ENCODE measurements at places on chromosomes 3 and 15.

DNA sequence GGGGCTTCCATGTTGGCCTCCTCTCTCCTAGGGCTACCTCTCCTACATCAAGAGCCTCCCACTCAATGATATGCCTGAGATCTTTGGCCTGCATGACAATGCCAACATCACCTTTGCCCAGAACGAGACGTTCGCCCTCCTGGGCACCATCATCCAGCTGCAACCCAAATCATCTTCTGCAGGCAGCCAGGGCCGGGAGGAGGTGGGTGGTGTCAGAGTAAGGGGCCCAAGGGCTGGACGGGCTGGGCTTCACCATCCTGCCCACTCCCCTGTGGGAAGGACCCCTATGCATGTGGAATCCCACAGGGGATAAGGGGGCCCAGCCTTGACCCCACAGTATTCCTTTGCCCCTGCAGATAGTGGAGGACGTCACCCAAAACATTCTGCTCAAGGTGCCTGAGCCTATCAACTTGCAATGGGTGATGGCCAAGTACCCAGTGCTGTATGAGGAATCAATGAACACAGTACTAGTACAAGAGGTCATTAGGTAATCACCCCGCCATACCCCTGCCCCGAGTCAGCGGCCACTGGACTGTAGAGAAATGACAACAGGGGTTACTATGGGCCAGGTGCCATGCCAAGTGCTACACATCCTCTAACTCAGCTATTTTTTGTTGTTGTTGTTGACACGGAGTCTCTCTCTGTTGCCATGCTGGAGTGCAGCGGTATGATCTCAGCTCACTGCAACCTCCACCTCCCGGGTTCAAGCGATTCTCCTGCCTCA, 47.1 kb downstream of the SEMA3G start:
- DNase-seq, result no peak

- DNase-seq, result no peak
These were observed 44.4 kb downstream of the PIAS1 start for GRCh38 chr15:68098465-68098864.

DNA sequence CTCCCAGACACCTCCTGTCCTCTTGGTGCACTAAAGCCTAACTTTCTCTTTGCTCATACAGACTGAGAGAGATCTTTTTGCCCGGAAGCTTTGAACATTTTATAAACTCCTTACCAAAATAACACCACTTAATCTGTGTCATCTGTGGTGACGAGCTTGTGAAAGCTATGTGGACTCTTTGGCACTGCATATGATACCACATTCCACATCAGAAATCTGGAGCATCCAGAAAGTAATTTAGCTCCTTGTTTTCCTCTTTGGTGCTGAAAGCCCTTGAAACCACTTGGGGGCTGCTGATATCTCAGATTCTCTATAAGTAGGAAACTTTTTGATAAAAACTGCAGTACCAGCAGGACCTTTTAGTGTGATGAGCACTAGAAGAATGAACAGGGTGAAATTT, 128.3 kb downstream of the ALCAM start:
- DNase-seq, result no peak

- DNase-seq, result no peak
These were observed 10.9 kb downstream of the MESP1 start for GRCh38 chr15:89740137-89740536.

- DNase-seq, result no peak
These were observed 94.4 kb downstream of the TJP1 start for GRCh38 chr15:29727871-29728270.

GRCh38 chr3:147404800-147405230, 1.5 kb downstream of the ZIC4 start:
- no peak for DNase-seq

DNA sequence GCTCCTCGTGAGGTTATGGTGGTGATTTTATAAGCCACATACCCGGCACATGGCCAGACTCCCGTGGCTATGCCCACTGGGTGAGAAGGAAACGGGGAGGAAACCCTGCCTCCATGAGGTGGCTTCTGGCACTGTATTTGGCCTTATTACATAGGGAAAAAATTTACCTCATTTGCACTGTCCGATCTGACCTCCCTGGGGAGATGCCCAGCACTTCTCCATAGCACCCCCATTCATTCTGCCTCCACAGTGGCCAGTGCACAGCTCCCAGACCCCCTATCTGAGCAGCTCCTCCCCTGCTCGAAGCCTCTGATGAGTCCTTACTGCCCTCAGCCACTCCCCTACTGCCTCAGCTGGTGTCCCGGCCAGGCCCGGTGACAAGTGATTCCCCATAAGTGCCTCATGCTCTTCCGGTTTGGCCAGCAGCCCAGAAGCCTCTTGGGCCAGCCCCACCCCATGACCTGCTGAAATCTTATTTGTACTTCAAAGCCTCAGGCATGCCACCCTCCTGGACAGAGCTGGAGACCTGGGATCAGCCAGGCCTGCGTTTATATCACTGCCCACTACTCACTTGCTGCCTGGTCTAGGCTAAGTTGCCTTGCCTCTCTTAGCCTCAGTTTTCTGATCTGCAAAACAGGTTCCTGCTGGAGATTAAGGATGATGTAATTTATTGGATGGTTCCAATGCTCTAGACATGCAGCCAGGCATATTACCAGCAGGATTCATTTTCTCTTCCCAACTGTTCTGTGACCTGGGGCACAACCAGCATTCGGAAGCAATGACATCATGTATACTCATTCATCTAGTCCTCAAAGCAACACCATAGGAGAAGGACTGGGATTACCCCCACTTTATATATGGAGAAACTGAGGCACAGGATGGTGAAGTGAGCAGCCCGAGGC, 30.6 kb upstream of the SLC6A6 start:
- DNase-seq, result no peak

GRCh38 chr3:183427196-183427875, 1.1 kb downstream of the MCF2L2 start:
- DNase-seq, result no peak

- no peak for DNase-seq
These were observed 866.9 kb downstream of the FHIT start for GRCh38 chr3:60384341-60384740.

- no peak for DNase-seq
These were observed 88.6 kb upstream of the GSK3B start for GRCh38 chr3:120182613-120183511.

- no peak for DNase-seq
These were observed 383.7 kb downstream of the MFSD1 start for GRCh38 chr3:159185443-159186050.

- DNase-seq, result no peak
These were observed 36.7 kb upstream of the ZNF710 start for GRCh38 chr15:89964232-89964954.

GRCh38 chr3:182255158-182255557, 538.1 kb upstream of the ATP11B start:
- no peak for DNase-seq

DNA sequence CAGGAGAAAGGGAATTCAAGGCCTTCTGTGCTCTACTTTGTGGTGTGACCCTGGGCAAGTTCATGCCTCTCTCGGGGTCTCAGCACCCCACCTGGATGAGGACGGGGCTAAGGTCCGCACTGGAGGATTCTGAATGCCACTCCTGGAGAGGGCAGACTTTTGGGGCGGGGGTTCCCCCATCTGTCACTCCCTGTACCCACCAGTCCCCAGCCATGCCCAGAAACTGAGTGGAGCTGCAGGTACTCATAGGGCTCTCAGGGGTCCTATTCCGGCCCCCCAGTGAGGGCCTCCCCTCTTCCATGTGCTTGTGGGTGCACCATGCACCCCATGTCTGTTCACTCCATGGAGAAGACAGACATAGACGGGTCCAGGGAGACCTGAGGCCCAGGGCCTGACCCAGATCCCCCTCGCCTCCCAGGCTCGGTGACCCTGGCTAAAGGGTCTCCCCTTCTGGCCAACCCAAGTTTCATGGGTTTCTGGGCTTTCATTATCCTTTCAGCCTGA, 26.0 kb downstream of the ACSBG1 start:
- no peak for DNase-seq

DNA sequence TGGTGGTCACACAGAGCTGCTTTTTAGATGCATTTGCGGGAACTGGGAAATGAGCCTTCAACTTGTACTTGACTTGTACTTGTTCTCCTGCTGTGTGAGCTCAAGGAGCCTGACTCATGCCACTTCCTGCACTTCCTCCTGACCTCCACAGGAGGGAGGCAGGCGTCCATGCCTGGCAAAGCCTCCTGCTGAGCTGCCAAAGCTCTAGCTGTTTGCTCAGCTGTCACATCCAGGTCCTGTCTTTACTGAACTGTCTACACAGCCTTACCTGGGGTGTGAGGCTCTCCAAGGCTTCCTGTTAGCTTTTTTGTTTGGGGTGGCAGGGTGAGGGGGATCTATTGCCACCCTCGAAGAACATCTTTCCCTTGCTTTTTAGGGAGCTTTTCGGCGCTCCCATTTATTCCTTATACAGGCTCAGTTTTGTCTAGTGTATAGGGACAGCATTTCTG, 6.4 kb downstream of the THPO start:
- no peak for DNase-seq

DNA sequence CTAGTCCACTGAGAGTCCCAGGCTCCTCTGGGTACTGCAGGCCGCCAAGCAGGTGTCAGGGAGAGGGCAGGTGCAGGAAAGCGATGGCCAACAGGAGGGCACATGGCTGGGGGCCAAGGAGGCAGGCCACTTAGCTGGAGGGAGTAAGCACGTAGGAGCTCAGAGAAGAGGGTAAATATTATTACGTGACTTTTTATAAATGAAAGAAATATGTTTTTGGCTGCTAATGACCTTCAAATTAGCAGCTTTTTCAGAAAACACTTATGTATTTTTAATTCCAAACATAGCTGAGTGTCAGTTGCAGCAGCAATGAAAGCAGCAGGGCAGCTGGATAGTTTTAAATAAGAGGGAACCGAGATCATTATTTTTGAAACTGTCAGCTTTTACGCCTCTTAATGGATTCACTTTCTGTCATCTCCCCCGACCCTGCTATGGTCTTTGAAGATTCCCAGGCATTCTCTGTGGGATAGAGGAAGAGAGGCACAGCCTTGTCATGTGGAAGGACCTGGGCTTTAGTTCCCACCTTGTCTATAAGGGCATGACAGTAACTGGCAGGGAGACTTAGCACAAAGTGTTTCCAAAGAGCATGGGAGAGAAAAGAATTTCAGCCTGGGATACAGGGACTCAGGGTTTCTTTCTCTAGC, 477.1 kb downstream of the EPHB1 start:
- DNase-seq, result no peak

- no peak for DNase-seq
These were observed 689.7 kb upstream of the BCHE start for GRCh38 chr3:166526881-166527280.

DNA sequence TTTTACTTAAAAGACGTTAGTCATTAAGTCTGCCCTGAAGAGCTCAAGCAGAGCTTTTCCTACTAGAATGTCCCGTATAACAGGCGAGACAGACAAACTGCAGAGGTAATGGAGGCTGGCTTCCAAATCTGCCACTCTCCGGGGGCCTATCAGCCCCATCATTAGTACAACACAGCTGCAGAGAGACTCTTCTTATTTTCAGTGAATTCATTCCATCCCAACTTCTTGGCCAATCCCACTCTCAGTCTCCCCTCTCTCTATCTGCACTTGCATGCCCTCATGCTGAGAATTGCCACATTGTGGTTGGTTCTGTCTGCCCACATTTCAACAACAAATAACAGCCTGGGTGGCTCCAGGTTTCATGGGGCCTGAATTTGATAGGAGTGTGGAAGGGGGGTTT, 412.7 kb downstream of the ERC2 start:
- DNase-seq, result no peak

GRCh38 chr15:31332681-31333071, 6.0 kb downstream of the KLF13 start:
- no peak for DNase-seq

DNA sequence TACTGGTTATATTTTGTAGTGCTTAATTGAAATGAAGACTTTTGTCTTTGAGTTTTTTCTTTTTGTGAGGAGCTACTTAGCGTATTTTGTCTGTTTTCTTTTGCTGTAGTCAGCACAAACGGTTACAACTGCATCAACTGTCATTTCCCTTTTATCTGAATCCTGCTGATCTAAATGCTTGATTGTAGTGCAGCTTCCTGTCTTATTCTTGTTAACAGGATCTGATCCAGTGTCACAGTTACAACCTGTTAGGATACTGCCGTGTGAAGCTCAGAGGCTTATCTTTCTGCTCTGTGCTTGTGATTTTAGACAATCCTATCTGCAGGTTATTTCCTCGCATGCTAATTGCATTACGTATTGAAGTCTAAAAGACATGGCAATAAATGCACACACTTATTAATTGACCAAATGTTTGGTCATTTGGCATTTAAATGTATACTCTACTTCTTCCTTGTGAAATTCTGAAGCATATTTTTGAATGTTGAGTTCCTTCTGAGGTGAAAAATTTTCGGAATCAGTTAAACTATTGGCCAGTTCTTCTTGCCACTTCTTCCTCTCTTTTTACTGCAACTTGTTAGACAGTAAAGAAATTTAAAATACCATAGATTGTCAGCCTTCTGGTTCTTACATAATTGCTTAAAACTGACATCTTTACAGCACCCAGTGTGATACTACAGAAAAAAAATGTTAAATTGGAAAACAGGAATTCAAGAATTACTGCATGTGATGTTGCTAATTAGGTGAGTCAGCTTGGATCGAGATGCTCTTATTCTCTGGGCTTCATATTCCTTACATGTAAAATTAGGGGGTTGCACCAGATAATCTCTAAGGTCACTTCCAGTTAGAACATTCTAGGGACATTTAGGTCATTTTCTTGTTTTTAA, 168.2 kb downstream of the MBNL1 start:
- DNase-seq, result no peak

- DNase-seq, result no peak
These were observed 55.9 kb upstream of the MCTP2 start for GRCh38 chr15:94175420-94175819.

DNA sequence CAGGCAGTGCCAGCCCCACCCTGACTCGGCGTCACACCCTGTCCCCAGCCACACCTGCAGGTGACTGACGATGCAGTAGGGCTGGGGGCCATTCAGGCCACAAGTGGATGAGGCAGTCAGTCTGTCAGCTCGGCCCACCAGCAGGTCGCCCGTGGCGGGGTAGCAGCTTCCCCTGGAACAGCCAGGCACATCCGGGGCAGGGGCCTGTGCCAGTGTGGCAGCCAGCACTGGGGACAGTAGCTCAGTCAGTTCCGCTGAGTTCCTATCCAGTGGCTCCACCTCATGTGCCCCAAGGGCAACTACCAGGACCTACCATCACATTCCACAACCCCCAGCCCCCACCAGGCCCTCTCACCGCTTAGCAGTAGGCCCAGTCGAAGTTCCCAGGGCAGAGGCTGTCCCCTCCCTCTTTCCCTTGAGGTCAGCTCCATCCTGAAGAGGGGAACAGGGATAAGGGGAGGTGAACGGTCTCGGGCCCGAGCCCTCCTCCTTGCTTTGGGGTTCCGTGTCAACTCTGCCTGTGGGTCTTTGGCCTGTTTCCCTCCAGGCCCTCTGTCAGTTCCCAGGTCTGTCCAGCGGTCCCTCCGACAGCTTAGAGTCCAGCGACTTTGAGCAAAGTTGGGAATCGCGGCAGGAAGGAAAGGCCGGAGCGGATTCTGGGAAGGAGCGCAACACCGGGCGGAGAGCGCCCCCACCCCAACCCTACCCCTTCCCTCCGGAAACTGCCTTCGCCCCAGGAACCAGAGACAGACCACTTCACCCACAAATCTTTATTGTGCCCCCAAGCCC, at the start of gene LAMB2:
Gene LAMB2, minus strand, starts transcription at position 614 of the 789 bp plus-strand sequence. Its CDS starts 183 bp downstream, at position 431.
- DNase-seq, result no peak

All from stimulated activated CD8-positive, alpha-beta memory T cell treated with anti-CD3 and anti-CD28 coated beads, Interleukin-2, amount 100 ng/mL, for 1 hour (primary cell).